ENCODE measurements at places on chromosomes 16 and 17. TPM values are rescaled to one million over a fixed set of nuclear protein-coding genes. Genes with fewer than 3 reads are reported as not detected.

The NRN1L gene
- total RNA-seq, result 2.5 TPM

The KRTAP1-1 gene
- not detected for total RNA-seq

The RNF222 gene
- total RNA-seq, result 0.12 TPM

The C17orf78 gene
- total RNA-seq, result not detected

The ABHD15 gene
- total RNA-seq, result 16.9 TPM

GRCh38 chr17:21680366-21680765, 12.0 kb upstream of the KCNJ18 start:
- H3K27me3 ChIP-seq, result no peaks in the 10 kb centered on the region
- no peaks in the 10 kb centered on the region for H3K36me3 ChIP-seq
- no peak overlapping the region for H3K4me3 ChIP-seq
- no peak overlapping the region for H3K27ac ChIP-seq

DNA sequence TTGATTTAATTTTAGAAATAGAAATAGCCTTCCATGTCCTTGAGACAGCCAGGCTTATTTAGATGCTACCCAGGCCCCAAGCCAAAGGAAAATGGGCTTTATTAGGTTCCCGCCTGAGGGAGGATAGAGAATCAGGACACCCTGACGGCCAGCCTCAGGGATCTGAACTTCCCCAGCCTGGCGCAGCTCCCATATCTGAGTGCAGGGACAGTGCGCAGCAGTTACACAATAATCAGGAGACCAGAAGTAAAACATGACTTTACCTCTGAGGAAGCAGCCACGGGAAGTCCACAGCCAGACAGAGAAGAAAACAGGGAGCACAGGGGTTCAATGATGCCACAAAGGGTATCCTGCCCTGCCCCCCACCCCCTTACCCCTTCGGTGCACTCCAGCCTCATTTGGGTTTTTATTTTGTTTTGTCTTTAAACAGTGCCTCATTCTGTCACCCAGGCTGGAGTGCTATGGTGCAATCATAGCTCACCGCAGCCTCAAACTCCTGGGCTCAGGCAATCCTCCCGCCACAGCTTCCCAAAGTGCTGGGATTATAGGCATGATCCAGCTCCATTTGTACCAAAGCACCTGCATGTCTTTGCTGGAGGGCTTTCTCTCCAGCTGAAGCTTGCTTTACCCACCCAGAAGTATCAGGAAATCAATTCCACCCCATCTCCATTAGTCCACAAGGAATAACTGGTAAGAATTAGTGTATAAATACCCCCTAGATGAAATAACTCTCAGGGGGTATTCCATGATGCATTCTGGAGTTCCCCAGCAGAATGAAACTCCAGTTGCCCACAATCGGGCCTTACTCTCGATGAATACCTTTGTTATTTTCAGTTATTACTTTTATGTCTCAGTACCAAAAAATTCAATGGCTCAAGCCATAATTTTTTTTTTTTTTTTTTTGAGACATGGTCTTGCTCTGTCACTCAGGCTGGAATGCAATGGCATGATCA, 21.9 kb downstream of the ORC6 start:
- H3K36me3 ChIP-seq, result no peaks in the 10 kb centered on the region
- no peak overlapping the region for H3K27ac ChIP-seq
- H3K27me3 ChIP-seq, result no peaks in the 10 kb centered on the region
- no peak for DNase-seq

DNA sequence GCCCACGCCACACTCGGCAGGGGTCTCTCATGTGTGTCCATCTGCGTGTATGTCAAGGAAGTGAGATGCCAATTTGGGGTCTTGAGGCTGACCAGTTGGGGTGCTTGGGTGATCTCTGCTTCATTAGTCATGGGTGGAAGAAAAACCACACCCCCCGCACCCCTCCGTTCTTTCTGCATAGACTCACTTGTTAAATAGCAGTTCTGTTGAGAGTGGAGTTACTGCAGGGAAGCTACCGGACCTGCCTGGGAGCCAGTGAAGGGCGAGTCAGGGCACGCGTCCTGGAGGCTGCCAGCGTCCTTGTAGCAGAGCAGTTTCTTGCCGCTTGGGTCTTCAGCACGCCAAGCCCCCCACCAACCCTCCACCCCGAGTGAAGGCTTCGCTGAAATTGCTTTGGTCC, 8.5 kb downstream of the SNN start:
- no peak for DNase-seq
- peak overlapping the region; percentile 4 for H3K27ac ChIP-seq

GRCh38 chr17:13503526-13503925, 98.2 kb downstream of the HS3ST3A1 start:
- no peaks in the 10 kb centered on the region for H3K4me1 ChIP-seq
- no peak for DNase-seq
- H3K36me3 ChIP-seq, result no peaks in the 10 kb centered on the region
- H3K4me3 ChIP-seq, result no peak overlapping the region
- H3K27me3 ChIP-seq, result no peaks in the 10 kb centered on the region
- no peak overlapping the region for H3K27ac ChIP-seq

DNA sequence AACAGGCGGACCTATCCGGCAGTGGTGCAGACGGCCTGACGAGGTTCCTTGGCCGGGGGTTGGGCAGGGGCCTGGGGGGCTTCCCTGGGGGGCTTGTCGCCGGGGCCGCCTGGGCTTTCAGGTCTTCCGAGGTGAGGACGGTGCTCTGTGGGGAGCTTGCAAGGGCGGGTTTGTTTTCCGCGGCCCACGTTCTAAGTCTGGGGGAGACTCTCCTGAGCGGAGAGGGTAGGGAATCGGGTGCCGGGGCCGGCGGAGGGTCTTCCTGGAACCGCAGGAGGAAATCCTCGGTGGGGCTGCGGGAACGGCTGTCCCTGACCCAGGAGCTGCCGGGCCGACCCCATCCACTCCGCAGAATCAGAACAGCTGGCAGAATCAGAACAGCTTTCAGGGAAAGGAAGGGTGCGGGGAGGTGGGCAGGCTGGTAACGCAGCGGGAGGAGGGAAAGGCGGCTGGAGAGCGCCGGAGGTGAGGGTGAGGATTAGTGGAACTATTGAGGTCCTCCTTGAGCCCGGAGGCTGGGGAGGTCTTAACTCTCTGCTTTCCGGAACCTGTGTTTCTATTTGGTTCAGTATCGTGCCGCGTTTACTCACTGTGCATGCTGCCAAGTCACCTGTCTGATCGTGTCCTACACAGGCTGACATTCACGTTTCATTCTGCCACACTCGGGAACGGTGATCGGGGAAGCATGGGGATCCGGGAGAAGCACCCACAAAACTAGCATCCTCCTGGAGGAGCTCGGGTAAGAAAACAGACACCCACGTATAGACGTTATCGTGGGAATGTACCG, 28.9 kb downstream of the CPSF4L start:
- H3K4me3 ChIP-seq, result peak overlapping the region; percentile 95
- H3K4me1 ChIP-seq, result peaks cover 65% of the 10 kb centered on the region
- peaks cover 33% of the 10 kb centered on the region for H3K36me3 ChIP-seq
- peak; percentile 39 for DNase-seq
- H3K27me3 ChIP-seq, result no peaks in the 10 kb centered on the region

DNA sequence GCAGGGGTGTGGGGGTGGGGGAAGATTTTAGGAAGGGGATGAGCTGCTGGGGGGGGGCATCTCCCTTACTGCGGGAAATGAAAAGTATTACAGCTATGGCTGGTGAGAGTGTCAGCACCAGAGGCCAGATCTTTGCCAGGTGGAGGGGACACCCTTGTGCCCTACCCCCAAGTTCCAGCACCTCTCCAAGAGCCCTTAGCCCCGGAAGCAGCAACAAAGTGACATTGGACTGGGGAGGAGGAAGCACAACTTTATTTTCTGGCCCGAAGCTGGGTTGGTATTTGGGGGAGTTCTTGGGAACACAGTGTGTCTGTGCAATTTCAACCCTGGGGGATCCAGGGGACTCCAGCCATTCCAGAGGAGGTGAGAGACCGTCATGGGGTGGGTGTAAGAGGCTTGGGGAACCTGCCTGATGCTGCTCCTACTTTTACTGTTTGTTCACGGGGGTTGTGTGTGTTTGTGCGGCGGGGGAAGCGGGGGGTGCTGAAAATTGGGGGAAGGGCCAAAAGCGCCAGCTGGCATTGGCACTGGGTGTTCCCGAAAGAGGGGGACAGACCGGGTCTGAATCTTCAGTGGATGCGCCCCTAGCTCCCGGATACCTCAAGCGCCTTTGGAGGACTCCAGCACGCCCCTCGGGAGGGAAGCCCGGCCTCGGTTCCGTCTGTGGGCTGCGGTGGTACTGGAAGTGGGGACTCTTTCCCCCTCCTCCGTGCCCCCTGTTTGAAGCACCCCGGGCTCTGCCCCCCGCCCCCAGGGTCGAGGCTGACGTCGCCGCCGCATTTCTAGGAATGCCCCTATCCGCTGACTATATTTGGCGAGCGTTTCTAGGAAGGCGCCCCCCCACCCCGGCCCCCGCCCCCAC, 230.3 kb downstream of the MRTFB start:
- peaks cover 33% of the 10 kb centered on the region for H3K27me3 ChIP-seq
- no peaks in the 10 kb centered on the region for H3K36me3 ChIP-seq
- H3K4me1 ChIP-seq, result peaks cover 14% of the 10 kb centered on the region
- peak; percentile 27 for DNase-seq
- peak overlapping the region; percentile 25 for H3K27ac ChIP-seq

GRCh38 chr16:1825381-1825863, 1.2 kb downstream of the HAGH start:
- peak overlapping the region; percentile 86 for H3K27ac ChIP-seq
- no peaks in the 10 kb centered on the region for H3K36me3 ChIP-seq
- DNase-seq, result no peak
- H3K4me1 ChIP-seq, result peaks cover 37% of the 10 kb centered on the region
- H3K4me3 ChIP-seq, result peak overlapping the region; percentile 81

DNA sequence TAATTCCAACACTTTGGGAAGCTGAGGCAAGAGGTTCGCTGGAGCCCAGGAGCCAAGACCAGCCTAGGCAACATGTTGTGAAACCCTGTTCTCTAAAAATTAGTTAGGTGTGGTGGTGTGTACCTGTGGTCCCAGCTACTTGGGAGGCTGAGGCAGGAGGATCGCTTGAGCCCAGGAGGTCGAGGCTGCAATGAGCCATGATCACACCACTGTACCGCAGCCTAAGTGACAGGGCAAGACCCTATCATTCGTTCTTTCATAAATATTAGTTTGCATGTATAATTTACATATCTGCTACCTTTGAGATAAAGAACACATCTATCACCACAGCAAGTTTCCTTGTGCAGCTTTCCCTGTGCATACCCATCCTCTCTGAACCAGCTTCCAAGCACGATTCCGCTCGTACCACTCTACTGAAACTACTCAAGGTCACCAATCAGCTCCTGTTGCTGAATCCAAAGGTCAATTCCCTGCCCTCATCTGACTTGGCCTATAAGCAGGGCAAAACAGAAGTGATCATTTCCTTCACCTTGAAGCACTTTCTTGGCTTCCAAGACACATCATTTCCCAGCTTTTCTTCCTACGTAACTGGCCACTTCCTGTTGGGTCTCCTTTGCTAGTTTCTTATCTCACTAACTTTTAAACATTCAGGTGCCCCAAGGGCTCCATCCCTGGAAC, 49.1 kb downstream of the GRB2 start:
- no peak overlapping the region for H3K4me3 ChIP-seq
- H3K27ac ChIP-seq, result no peak overlapping the region
- no peaks in the 10 kb centered on the region for H3K27me3 ChIP-seq
- peaks cover 50% of the 10 kb centered on the region for H3K4me1 ChIP-seq
- H3K36me3 ChIP-seq, result peaks cover 27% of the 10 kb centered on the region

DNA sequence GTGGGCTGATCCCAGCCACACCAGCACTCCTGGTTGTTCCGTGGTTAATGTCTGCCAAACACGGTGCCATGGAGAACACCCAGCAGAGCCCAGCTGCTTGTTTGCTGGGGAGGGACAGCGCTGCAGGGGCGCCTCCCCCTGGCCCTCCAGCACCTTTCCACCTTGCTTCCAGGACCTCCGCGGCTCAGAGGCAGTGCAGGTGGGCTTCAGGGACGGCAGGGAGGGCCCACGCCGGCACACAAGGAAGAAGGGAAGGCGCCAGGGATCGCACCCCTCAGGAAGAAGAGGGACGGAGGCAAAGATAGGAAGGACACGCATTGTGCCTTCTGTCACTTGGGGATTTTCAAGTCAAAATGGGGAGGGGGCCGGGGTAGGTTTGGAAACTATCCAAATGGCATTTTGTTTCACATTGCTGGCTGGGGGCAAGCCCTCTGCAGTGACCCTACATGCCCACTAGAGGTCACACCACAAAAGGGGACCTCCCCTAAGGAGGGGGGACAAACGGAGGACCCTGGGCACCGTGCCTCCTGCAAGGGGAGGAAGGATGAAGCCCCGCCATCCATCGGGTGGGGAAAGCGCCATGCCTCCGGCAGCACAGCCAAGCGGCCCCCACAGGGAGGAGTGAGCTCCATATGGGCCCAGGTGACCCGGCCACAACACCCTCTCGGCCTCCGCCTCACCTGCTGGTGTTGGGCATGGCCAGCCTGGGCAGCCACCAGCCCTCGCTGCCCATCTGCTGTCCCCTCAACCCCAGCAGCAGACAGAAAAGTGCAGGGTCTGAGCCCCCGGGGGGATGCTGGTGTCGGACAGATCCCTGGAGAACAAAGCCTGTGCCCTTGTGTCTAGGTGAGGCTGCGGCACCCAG, 7.5 kb upstream of the C16orf95 start:
- peak; percentile 54 for DNase-seq
- peaks cover 5% of the 10 kb centered on the region for H3K4me1 ChIP-seq
- H3K4me3 ChIP-seq, result no peak overlapping the region
- peak overlapping the region; percentile 33 for H3K27ac ChIP-seq

DNA sequence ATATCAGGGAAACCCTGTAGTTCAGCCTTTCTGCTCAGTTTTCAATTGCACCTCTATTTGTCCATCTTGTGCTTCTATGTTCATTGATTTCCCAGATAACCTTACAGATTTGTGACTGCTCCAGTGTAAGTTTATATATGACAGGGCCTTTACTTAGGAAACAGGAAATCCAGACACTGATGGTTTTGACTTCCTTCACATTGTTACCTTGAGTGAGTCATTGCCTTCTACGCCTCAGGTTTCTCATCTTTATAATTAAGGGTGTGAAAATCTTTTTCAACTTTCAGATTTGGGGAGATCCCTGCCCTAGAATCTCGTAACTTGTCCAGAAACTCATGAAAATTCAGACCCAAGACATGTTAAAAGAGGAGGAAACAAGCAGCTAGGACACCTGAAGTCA, 342.4 kb upstream of the TBX2 start:
- no peak overlapping the region for H3K4me3 ChIP-seq
- H3K36me3 ChIP-seq, result no peaks in the 10 kb centered on the region
- DNase-seq, result no peak
- no peaks in the 10 kb centered on the region for H3K27me3 ChIP-seq
- no peak overlapping the region for H3K27ac ChIP-seq
- peaks cover 17% of the 10 kb centered on the region for H3K4me1 ChIP-seq

DNA sequence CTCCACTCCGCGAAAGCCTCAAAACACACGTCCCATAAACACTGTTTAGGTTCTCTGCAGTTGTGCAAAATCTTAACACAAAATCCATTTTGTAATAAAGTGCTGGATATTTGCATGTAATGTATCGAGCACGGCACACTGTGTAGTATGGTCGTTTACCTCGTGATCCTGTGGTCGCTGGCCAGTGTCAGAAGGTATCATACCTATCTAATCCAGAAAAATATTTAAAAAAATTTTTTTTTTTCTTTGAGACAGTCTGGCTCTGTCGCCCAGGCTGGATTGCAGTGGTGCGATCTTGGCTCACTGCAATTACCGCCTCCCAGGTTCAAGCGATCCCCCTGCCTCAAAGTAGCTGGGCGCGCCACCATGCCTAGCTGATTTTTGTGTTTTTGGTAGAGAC, 996 bp downstream of the RPL38 start:
- no peak for DNase-seq
- peaks cover 44% of the 10 kb centered on the region for H3K4me1 ChIP-seq
- H3K4me3 ChIP-seq, result peak overlapping the region; percentile 95
- peak overlapping the region; percentile 93 for H3K27ac ChIP-seq
